Fibroblast of the conjunctiva (primary cell): ENCODE measurements at places on chromosomes 5 and 9.

GRCh38 chr5:147912011-147912410, 5.7 kb upstream of the C5orf46 start:
- no peak for DNase-seq

DNA sequence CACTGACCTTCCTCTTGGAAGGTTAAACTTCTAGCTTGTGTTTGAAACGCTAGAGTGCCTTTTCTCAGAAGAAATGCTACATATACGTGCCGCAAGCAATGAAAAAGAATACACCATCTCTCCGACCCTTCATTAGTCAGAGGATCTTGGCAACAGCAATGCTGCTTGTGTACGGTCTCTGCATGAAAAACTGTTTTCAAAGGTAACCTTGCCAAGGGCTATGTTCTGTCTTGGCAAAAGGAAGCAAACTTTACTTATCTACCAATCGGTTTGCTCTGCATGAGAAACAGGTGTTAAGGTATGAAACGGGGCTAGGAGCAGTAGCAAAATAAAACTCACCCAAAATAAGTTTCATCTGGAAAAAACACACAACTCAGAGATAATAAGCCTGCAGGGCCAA, 297.8 kb downstream of the FBXL17 start:
- DNase-seq, result no peak

DNA sequence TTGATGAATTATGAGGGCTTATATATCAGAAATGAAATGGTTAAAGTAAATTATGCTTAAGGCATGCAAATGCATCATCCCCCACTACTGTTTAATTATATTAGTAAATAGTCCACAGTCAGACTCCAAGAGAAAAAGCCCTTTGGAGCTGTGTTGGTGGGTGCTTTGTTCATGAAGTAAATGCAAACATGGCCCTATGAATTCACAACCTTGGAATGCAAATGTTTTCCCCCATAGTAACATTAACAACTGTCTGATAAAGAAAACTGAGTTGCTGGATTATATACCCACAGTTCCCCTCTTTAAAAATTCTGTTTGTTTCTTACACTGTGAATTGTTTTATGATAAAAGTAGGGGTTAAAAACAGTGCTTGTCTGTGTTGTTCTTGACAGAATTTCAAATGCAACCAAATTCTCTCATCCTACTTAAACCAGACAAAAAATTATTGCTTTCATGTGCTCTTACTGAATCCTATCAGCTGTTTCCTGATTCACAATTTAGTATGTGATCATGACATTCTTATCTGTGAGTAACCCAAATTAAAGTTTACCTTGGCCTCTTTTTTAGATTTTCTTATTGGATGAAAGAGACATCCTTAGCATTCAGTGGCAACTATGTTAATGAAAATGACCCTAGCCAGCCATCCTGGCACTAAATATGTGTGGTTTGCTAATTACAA, 48.5 kb upstream of the SNCAIP start:
- no peak for DNase-seq

DNA sequence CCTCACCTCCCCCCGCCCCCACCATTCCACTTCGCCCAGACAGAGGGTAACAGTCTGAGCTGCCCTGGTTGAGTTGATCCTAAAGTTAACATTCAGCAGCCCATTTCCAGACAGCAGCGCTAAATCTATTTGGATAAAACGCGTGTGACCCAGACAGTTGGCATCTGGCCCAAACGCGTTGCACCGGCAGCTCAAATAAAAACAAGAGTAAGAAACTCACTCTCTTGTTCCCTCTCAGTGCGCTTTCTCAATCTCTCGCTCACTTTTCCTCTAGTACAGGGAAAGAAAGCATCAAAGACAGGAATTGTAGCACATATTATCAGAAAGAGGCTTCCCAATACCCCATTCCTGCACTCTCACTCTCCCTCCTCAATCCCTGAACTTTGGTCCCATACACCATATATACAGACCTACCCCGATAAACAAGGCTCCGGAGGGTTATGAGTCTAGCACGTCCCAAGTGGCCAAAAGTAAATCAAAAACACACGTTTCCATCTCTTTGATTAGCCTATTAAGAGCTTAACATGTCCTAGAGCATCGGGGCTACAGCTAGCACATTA, 1.3 kb downstream of the ADAMTS6 start:
- DNase-seq, result peak; percentile 83

GRCh38 chr9:33082128-33082527, 5.7 kb upstream of the SMU1 start:
- DNase-seq, result no peak

DNA sequence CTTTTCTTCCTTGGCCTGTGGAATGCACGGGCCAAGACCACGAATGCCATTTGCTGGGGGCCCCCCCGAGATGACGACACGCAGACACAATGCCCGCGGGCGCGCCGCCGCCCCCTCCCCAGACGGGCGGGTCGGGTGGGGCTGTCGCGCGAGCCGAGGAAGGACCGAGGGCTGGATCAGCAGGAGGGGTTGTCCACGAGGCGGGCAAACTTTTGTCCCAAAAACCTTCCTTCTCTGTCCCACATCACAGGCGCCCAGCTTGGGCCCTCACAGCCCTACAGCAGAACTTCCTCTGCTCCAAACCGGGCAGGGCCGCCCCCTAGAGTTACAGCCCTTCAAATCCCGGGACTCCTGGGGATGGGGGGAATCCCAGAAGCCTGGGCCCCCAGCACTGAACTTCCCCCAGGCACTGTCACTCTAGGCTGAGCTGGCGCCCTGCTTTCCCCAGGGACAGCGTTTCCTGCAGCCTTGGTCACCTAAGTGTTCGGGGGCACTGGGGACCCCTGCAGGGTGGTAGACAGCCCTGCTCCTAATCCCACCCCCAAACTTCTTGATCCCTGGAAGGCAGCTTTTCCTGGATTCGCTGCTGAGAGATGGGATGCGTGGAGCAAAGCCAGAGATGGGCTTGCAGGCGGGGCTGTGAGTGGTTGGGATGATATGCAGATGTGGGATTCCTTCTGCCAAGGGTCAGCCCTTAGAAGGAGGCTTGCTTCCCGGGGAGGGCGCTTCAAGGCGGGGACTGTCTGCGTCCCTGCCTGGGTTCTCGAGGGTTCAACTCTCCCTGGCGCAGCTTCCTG, 980 bp downstream of the COL5A1 start:
- peak; percentile 72 for DNase-seq

- DNase-seq, result no peak
Observed at GRCh38 chr9:32442433-32442832, 58.0 kb downstream of the ACO1 start.

- no peak for DNase-seq
Observed at GRCh38 chr5:128629157-128629556, 91.1 kb upstream of the FBN2 start.

GRCh38 chr5:22070186-22070728, 782.9 kb downstream of the CDH12 start:
- DNase-seq, result no peak

DNA sequence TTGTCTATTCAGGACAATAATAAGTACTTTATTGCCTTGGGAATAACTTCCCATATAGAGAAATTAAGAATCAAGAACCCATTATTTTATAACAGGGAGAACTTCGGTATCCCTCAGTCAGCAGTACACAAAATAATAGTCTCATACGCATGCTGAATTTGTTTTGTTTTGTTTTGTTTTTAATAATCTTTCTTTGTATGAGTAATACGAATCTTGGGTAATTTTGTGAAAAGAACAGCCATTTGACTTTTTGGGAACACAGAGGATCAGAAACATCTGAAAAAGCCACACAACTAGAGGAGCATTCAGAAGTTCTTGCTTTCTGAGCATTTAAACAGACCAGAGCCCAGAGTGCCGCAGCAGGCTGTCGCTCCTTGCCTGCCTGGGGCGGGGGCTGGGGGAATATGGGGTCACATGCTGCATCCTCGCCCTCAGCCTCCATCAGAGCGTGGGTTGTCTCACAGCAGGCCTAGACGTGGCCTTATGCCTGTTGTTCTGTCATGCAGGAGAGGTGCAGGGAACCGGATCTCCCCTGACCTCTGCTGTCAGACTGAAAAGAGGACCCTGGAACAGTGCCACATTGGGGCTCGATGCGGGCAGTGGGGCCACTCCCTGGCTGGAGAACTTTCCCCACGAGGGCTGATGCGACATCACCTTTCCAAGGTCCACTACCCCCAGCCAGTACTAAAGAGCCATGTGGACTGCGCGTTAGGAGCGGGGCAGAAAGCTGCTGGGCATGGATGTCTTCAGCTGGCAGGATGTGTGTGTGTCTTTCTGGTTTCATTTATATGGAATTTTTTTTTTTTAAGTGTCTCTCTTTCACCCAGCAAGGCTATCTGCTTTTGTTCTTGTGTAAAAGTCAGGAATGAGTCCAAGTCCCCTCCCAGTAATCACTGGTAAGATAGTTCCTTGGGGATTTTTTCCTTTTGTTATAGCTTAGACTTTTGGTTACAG, 133.4 kb upstream of the OTULINL start:
- DNase-seq, result peak; percentile 74

- DNase-seq, result no peak
Observed at GRCh38 chr5:178244576-178244975, 12.0 kb upstream of the PHYKPL start.

- DNase-seq, result no peak
Observed at GRCh38 chr9:90854637-90855175, 53.1 kb downstream of the SYK start.

DNA sequence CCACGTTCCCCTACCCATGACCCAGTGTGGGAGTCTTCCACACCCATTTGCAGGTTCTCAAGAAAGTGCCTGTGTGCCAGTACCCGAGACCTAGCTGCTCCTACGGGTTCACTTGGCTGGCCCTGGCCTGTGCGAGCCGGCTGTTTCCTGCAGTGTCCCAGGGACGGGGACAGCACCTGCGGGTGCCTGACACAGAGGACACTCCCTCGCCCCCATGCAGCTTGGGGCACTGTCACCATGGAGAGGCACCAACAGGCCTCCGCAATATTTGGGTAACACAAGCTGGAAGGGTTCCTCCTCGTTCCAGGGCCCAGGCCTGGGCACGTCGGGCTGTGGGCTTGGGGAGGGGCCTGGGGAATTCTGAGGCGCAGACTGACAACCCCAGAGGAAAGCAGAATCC, 41.4 kb downstream of the DUSP1 start:
- DNase-seq, result no peak

DNA sequence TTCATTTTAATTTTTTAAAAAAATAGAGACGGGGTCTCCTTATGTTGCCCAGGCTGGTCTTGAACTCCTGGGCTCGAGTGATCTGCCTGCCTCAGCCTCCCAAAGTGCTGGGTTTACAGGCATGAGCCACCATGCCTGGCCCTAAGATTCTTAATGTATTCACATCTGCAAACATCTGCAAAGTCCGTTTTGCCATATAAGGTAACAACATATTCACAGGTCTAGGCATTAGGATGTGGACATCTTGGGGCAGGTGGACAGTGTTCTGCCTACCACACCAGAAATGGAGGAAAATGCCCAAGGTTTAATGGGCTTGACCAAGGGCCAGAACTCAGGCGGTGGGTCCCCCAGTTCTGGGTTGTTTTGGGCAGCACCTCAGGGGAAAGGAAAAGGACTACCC, 41.6 kb upstream of the VDAC1 start:
- DNase-seq, result no peak
